ENCODE measurements at places on chromosomes 5 and 9. TPM values are rescaled to one million over a fixed set of nuclear protein-coding genes. Genes with fewer than 3 reads are reported as not detected.
A peak's percentile ranks its signal among the peaks of the same experiment; 100 is the strongest.

Gene COL27A1
- 42.4 TPM for total RNA-seq

DNA sequence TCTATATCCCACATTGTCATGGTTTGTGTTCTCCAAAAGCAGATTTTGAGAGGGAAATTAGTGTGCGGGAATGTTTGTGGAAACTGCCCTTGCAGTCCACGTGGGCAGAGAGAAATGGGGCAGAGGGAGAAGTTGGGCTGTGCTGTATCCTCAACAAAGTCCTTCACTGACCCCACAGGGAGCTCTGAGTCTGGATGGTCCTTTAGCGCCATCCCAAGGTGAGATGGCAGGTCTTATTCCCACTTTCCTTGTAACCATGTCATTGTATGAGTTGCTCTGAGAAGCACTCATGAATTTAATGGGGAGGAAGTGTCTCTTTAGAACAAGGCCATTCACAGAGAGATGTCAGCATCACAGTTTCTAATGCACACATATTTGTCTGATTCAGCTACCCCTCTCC lies 127.1 kb downstream of the ANKRD18B start:
- no peak for DNase-seq

DNA sequence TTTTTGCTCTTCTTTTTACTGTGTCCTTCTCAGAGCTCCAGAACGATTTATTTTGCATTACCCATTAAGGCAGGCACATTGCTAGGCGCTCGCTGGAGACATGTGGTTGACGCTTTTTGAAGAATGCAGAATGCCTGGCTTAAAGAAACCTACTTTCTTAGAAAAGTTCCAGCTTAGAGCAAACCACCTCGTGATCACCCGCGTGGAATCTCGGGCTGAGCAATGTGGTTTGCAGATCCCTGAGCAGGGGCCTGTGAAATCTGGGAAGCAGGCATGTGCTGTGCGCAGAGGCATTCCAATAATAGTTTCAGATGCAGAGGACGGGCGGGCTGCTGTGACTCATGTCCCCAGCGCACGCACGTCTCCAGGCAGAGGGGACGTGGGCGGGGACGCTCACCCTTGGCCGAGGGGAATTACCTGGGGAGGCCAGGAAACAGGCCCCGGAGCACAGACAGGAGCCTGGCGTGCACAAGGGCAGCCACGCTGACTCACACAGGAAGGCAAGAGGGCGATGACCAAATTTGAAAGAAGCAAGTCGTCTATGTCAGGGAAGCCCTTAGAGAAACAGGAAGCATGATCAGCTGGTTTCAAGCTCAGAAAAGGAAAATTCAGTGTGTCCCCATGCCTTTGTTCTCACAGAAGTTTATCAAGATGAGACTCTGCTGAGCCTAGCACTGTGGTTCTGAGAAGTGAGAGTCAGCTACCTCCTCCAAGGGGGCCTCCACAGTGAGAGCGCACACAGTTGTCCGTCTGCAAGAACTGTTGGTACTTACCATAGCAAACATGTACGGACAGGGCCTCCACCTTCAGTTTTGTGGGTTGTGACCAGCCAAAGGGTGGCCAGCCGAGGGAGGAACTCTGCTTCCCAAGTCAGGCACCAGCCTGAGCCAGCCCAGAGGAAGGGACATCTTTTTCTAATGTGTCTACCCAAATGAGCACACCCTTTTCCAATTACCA lies 218.6 kb downstream of the PIK3R1 start:
- DNase-seq, result peak; percentile 74

GRCh38 chr5:133402775-133403174 lies 209.6 kb downstream of the FSTL4 start:
- DNase-seq, result no peak

DNA sequence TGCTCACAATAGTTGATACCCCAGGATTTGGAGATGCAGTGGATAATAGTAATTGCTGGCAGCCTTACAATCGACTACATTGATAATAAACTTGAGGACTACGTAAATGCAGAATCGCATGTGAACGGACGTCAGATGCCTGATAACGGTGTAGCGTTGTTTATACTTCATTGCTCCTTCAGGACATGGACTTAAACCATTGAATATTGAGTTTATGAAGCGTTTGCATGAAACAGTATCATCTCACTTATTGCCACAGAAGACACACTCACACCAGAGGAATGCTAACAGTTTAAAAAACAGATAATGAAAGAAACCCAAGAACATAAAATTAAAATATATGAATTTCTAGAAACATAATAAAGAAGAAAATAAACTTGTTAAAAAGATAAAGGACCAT lies 101.6 kb downstream of the GABBR2 start:
- no peak for DNase-seq

DNA sequence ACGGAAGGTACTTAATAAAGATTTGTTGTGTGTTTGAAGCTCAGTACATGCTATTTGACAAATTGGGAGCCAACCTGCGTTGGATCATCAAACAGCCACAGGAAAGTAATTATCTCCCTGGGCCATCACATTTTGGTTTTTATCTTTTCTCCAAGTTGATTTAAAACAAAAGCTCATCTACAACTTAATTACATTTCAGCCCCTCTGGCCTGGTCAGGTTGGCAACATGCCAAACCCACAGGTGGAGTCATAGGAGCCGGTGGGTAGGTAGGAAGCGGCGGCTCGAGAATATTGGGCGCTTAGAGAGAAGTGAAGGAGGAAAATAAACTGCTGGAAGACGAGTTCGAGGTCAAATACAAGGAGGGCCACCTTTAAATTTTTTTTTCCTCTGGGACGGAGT lies 64.9 kb upstream of the FANCC start:
- no peak for DNase-seq

Measured in sciatic nerve (tissue), 2 donors.